ENCODE measurements at places on chromosomes 3 and 15. TPM values are rescaled to one million over a fixed set of nuclear protein-coding genes. Genes with fewer than 3 reads are reported as not detected.
A peak's percentile ranks its signal among the peaks of the same experiment; 100 is the strongest.

- no peaks in the 10 kb centered on the region for H3K36me3 ChIP-seq
- no peaks in the 10 kb centered on the region for H3K4me1 ChIP-seq
- no peak for DNase-seq
- no peak overlapping the region for H3K27ac ChIP-seq
These were observed 65.0 kb downstream of the CEMIP start for GRCh38 chr15:80844011-80844732.

DNA sequence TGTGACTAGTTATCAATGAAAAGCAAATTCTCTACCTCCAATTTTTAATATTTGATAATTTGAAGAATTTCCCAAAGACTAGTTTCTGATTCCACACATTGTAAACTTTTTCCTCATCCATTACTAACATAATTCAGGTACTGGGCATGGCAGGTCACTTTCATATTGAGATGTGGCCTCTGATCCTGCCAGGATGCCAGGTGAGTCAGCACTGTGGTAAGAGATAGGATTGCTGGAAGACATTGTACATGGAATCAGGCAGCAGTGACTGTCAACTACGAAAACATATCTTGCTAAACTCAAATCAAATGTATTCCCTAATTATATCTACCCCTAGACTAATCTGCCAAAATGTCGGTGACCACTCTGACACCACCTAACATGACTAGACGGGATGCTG lies 33.2 kb upstream of the POU1F1 start:
- DNase-seq = no peak
- no peaks in the 10 kb centered on the region for H3K27me3 ChIP-seq
- H3K4me1 ChIP-seq = no peaks in the 10 kb centered on the region
- no peak overlapping the region for H3K4me3 ChIP-seq
- H3K36me3 ChIP-seq = no peaks in the 10 kb centered on the region

DNA sequence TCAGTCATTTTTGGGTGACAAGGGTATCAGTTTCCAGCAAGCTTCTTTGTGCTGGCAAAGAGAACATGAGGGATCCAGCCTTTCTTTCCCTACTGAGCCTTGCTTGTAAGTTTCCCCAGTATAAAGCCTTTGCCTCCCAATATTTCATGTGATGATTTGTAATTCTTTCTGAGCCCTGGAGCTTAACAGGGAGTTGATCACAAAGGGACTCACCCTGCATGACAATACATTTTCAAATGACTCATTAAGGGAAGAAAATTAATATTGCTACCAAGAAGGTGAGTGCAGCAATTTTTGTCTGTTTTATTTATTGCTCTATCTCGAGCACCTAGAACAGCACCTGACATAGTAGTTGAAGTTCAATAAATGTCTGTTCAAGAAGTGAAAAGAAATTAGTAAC lies 27.7 kb downstream of the OXSM start:
- H3K27me3 ChIP-seq = no peaks in the 10 kb centered on the region
- peaks cover 8% of the 10 kb centered on the region for H3K4me1 ChIP-seq
- no peak overlapping the region for H3K27ac ChIP-seq
- no peak for DNase-seq
- no peaks in the 10 kb centered on the region for H3K36me3 ChIP-seq
- no peak overlapping the region for H3K4me3 ChIP-seq

DNA sequence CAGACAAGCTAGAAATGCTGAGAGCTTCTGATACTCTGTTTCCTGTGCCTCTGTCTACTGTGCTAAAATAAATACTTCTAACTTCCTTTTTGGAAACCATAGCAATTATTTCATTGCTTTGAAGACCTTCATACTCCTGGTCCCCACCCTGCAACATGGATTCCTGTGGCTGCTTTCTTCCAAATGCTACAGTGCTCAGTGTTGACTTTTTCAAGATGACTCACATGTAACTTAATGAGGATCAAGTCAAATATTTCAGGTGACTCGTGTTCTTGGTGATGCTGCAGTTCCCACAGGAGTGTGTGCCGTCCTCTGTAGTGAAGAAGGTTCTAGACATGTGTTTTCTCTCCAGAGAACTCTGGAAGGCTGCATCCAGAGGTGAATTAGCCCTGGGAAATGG lies 288.6 kb downstream of the CLSTN2 start:
- no peak overlapping the region for H3K4me3 ChIP-seq
- no peaks in the 10 kb centered on the region for H3K4me1 ChIP-seq
- no peaks in the 10 kb centered on the region for H3K36me3 ChIP-seq
- H3K27ac ChIP-seq = no peak overlapping the region
- no peak for DNase-seq
- H3K27me3 ChIP-seq = no peaks in the 10 kb centered on the region

DNA sequence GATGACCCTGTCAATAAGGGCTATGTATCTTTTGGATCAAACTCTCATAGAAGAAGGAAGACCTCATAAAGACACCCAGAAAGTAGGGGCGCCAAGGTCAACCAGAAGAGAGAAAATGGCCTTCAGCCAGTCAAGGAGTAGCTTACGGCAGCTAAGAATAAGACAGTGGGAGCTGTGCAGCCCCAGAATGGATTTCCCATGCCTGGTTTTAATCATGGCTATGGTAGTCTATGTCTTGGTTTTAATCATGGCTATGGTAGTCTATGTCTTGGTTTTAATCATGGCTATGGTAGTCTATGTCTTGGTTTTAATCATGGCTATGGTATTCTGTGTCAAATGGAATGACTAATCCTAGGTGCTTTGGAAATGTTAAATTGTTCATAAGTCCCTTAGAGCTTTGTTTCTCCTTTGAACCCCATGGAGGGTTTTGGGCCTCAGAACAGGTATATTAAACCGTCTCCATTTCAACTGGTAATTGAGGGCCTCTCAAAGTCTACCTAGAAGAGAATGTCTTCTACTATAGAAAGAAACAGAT lies 742.0 kb upstream of the CFAP20DC start:
- no peak overlapping the region for H3K27ac ChIP-seq
- no peaks in the 10 kb centered on the region for H3K27me3 ChIP-seq
- DNase-seq = no peak

GRCh38 chr3:133410191-133410892 lies 10.5 kb downstream of the BFSP2 start:
- DNase-seq = no peak
- no peaks in the 10 kb centered on the region for H3K36me3 ChIP-seq
- no peak overlapping the region for H3K4me3 ChIP-seq
- H3K4me1 ChIP-seq = no peaks in the 10 kb centered on the region
- peaks cover 8% of the 10 kb centered on the region for H3K27me3 ChIP-seq

- H3K4me3 ChIP-seq = no peak overlapping the region
- H3K27ac ChIP-seq = no peak overlapping the region
- DNase-seq = peak; percentile 52
- no peaks in the 10 kb centered on the region for H3K36me3 ChIP-seq
- H3K27me3 ChIP-seq = peaks cover 15% of the 10 kb centered on the region
These were observed 5.8 kb upstream of the DBR1 start for GRCh38 chr3:138180375-138181029.

- peaks cover 4% of the 10 kb centered on the region for H3K27me3 ChIP-seq
- no peaks in the 10 kb centered on the region for H3K36me3 ChIP-seq
These were observed 34.7 kb upstream of the BNIP2 start for GRCh38 chr15:59723687-59724346.

DNA sequence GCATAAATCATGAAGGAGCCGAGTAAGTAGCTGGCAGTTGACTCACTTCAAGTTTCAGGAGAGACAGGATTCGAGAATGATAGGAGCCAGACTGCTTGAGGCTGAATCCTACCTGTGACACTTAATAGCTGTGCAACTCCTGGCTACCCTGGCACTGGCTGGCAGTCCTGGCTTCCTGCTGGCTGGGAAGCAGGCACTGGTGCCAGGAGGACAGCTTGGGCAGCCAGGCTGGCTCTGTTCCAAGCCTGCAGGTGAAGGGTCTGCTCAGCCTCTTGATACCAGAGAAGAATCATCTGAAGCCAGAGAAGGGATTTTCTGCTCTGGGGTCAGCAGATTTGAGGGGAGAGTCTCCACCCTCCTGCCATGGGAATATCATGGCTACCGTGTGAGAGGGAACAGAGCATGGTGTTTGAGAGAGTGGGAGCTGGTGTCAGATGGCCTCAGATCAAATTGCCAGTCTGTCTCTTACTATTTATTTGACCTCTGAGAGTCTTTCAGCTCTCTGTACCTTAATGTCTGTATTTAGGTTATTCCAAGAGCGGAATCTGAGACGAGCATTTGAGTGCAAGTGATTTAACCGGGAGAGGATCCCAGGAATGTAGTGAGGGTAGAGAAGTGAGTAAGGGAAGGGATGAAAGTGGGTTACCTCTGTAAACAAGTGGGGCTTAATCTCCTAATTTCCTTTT lies 4.4 kb upstream of the XIRP1 start:
- no peaks in the 10 kb centered on the region for H3K36me3 ChIP-seq
- H3K4me3 ChIP-seq = no peak overlapping the region
- no peak for DNase-seq
- no peaks in the 10 kb centered on the region for H3K4me1 ChIP-seq
- H3K27ac ChIP-seq = no peak overlapping the region
- H3K27me3 ChIP-seq = peaks cover 7% of the 10 kb centered on the region

- no peaks in the 10 kb centered on the region for H3K27me3 ChIP-seq
- no peaks in the 10 kb centered on the region for H3K36me3 ChIP-seq
- no peak overlapping the region for H3K4me3 ChIP-seq
These were observed 64.4 kb downstream of the DNAJB8 start for GRCh38 chr3:128402319-128402718.

GRCh38 chr15:88834211-88834812 lies 31.1 kb downstream of the ACAN start:
- no peaks in the 10 kb centered on the region for H3K4me1 ChIP-seq
- H3K27me3 ChIP-seq = no peaks in the 10 kb centered on the region
- no peaks in the 10 kb centered on the region for H3K36me3 ChIP-seq
- no peak overlapping the region for H3K27ac ChIP-seq

DNA sequence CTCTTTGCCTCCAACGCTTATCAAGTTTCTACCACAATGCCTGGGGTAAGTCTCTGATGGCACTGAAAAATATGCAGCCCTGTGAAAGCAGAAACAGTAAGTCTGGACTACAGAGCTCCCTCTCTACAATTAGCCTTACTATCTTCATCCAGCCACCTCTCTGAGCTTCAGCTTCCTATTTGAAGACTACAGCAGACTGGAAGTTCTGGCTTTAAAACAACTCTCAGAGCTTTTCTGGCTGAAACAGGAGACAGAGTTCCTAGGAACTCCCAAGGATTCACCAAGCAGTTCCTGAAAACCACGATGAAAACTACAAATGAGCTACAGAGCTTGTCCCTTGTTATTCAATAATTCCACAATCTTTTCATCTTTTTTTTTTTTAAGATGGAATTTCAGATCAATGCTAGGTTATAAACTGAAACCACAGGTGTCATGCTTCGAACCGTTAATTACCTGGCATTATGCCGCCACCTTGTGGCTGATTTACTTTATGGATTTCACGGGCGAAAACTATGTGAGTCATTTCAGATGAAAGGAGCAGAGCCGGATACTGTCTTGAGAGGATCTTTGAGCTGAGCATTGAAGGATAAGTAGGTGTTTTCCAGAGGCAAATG lies 3.9 kb downstream of the CRYGS start:
- peak; percentile 87 for DNase-seq
- no peaks in the 10 kb centered on the region for H3K27me3 ChIP-seq
- H3K36me3 ChIP-seq = peaks cover 3% of the 10 kb centered on the region
- peaks cover 19% of the 10 kb centered on the region for H3K4me1 ChIP-seq
- no peak overlapping the region for H3K4me3 ChIP-seq

GRCh38 chr3:30639937-30640336 lies 33.5 kb downstream of the TGFBR2 start:
- DNase-seq = no peak
- H3K27me3 ChIP-seq = no peaks in the 10 kb centered on the region
- H3K36me3 ChIP-seq = peaks cover 71% of the 10 kb centered on the region
- H3K27ac ChIP-seq = peak overlapping the region; percentile 94
- H3K4me1 ChIP-seq = peaks cover 97% of the 10 kb centered on the region

- H3K36me3 ChIP-seq = no peaks in the 10 kb centered on the region
- no peaks in the 10 kb centered on the region for H3K27me3 ChIP-seq
- no peaks in the 10 kb centered on the region for H3K4me1 ChIP-seq
- no peak overlapping the region for H3K4me3 ChIP-seq
These were observed 61.1 kb downstream of the ZNF445 start for GRCh38 chr3:44416031-44417030.

GRCh38 chr3:12507591-12508281 lies 23.5 kb downstream of the TSEN2 start:
- no peak overlapping the region for H3K27ac ChIP-seq
- DNase-seq = no peak
- no peaks in the 10 kb centered on the region for H3K27me3 ChIP-seq
- H3K4me1 ChIP-seq = no peaks in the 10 kb centered on the region
- H3K36me3 ChIP-seq = peaks cover 14% of the 10 kb centered on the region

- no peak overlapping the region for H3K27ac ChIP-seq
- no peak for DNase-seq
- no peak overlapping the region for H3K4me3 ChIP-seq
- no peaks in the 10 kb centered on the region for H3K27me3 ChIP-seq
These were observed 142.7 kb upstream of the SYNPR start for GRCh38 chr3:63135367-63135766.

GRCh38 chr3:190188197-190188596 lies 67.5 kb upstream of the P3H2 start:
- no peaks in the 10 kb centered on the region for H3K27me3 ChIP-seq
- no peak for DNase-seq
- no peak overlapping the region for H3K4me3 ChIP-seq
- no peaks in the 10 kb centered on the region for H3K36me3 ChIP-seq
- H3K27ac ChIP-seq = no peak overlapping the region

GRCh38 chr3:98070840-98071239 lies 16.1 kb upstream of the OR5AC2 start:
- H3K36me3 ChIP-seq = no peaks in the 10 kb centered on the region
- no peak overlapping the region for H3K4me3 ChIP-seq
- H3K27ac ChIP-seq = no peak overlapping the region
- H3K4me1 ChIP-seq = no peaks in the 10 kb centered on the region
- H3K27me3 ChIP-seq = peaks cover 26% of the 10 kb centered on the region

- DNase-seq = no peak
- H3K4me3 ChIP-seq = no peak overlapping the region
- no peaks in the 10 kb centered on the region for H3K27me3 ChIP-seq
- no peaks in the 10 kb centered on the region for H3K4me1 ChIP-seq
These were observed 10.0 kb upstream of the FILIP1L start for GRCh38 chr3:100124201-100124761.

DNA sequence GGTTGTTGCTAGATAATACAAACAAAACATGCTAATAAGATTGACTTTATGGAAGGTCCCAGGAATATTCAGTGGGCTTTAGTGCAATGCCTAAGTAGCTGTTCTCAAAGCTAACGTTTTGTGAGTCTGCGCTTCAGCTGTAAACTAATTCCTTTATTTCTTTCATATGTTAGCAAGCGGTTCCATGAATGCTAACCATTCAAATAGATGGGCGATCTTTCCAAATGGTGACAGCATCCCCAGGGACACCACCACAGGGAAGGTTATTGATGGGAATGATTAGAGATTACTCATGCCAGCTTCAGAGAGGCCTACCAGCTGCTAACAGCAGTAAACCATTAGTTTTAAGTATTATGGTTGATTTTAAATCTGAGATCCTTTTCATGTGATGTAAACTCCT lies 405.7 kb upstream of the MCTP2 start:
- H3K27ac ChIP-seq = no peak overlapping the region
- no peaks in the 10 kb centered on the region for H3K27me3 ChIP-seq
- no peak overlapping the region for H3K4me3 ChIP-seq
- no peak for DNase-seq

GRCh38 chr3:150223558-150223957 lies 184.5 kb upstream of the TSC22D2 start:
- peaks cover 30% of the 10 kb centered on the region for H3K27me3 ChIP-seq
- H3K4me1 ChIP-seq = peaks cover 3% of the 10 kb centered on the region
- no peaks in the 10 kb centered on the region for H3K36me3 ChIP-seq
- no peak for DNase-seq

The ROPN1 gene
- not detected for total RNA-seq

The C2CD4A gene
- not detected for total RNA-seq

The TUSC7 gene
- total RNA-seq = not detected

The SQOR gene
- 98.6 TPM for total RNA-seq

The CX3CR1 gene
- total RNA-seq = 1.5 TPM

The SLC28A1 gene
- not detected for total RNA-seq

The FBXW12 gene
- not detected for total RNA-seq

All from activated CD4-positive, alpha-beta T cell treated with anti-CD3 and anti-CD28 coated beads, Interleukin-2, amount 10 ng/mL, durations not matched to agents 7 days and 5 days (primary cell).